NCI-H2171 treated with DMSO at 0.1 percent for 48 hours (cell line): ENCODE measurements at places on chromosomes 5 and 9.

DNA sequence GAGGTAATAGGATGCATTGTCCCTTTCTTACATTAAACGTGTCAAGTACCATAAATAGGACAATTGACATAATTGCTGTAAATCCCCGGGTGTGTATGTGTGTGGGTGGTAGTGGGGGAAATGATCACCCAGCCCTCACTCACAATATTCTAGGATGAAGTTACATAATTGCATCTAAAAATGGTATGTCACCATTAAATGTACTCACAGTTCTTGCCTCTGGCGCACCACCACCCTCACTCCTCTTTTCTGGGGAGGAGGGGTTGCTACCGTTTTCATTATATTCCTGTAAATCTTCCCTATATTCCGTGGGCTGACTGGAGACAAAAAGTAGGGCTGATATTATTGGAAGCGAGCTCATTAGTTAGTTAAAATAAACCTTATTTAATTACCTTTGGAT is 563.8 kb downstream of the TLR4 start:
- no peak for DNase-seq

DNA sequence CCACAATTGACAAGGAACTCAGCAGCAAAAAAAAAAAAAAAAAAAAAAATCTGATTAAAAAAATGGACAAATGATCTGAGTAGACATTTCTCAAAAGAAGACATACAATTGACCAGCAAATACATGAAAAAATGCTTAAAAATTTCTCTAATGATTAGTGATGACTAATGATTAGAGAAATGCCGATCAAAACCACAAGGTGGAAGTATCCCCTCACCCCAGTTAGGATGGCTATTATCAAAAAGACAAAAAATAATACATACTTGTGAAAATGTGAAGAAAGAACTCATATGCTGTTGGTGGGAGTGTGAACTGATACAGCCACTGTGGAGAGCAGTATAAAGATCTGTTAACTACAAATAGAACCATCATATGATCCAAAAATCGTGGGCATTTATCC is 245.3 kb downstream of the OSTF1 start:
- DNase-seq = no peak

DNA sequence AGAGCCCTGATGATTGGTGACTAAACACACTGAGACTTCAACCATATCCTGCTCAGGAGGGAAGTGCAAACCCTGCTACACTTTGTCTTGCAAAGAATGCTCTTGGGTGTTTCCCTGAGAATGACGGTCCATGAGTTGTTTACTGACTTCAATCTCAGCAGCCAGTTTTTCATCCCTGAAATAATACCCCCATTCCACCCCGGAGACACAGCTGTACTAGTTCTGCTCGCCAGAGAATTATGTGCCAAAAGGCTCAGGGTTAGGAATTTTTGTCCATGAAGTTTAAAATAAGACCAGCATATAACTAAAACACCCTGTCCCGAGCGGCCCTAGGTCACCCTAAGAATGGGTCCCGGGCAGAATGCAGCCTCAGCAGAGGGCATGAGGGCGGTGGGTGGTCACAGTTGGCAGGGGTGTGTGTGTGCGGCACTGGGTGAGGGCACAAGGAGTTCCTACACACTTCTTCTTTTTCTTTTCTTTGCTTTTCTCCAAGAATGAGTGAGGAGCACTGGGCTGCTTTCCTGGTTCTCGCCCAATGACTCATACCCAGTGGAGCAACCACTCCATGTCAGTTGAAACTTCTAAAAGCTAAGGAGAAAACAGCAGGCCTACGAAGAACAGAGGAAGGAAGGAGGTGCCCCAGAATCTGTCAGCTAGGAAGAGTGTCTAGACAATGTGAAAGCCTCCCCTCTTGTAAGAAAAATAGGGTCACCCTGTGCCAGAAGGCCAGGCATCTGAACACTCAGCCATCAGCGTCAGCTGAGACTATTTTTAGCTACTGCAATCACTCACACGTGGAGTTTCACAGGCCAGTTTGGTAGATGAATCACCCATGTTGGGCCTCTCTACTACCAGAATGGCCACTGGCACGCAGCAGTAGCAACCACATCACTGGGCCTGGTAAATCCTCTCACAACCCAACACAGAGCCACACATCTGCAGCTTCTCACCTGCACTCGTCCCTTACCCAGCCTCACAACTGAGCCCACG is 105.9 kb downstream of the DPYSL3 start:
- DNase-seq = no peak

- DNase-seq = no peak
Measured at GRCh38 chr9:81146684-81147337, 542.5 kb downstream of the TLE1 start.

- no peak for DNase-seq
Measured at GRCh38 chr5:100904259-100904861, 1.3 kb upstream of the ST8SIA4 start.

GRCh38 chr9:33220681-33221567 is 19.0 kb upstream of the SPINK4 start:
- DNase-seq = no peak

- DNase-seq = no peak
Measured at GRCh38 chr5:78657201-78657600, 8.6 kb upstream of the LHFPL2 start.

DNA sequence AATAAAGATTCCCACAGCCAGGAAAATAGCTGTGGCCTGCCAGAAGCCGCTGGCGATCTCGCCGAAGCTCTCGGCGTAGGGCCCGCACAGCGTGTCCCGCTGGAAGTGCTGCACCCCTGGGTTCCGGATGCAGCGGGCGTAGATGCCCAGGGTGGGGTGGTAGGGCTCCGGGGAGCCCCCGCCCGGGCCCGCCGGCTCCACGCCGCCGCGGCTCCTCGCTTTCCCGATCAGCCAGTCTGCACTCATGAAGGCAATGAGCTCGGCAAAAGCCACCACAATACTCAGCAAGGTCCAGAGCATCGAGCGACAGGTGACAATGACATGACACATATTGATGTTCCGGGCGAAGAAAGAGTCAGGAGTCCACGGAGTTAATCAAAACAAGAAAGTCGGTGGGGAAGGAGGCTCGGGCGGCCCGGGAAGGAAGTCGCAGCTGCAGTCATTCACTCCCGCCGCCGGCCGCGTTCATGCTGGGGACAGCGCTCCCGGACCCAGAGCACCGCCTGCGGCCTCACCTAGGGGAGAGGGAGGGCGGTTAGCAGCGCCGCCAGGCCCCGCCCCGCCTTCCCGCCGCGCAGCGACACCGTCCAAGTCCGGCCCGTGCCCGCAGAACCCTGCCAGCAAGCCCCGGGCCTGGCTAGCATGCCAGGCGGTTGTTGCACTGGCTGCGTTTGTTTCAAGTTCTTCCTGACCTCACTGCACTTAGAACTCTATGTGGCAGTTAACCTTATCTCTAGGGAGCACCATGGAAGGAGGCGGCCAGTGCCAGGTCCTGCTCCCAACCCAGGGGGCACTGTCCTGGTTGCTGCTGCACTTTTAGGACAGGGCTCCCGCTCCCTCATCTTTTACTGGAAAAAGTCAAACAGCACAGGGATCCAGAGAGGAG is 138.4 kb downstream of the LHFPL2 start:
- no peak for DNase-seq

GRCh38 chr5:140025736-140026135 is 17.4 kb downstream of the NRG2 start:
- DNase-seq = no peak

GRCh38 chr9:130912932-130913598 is 16.5 kb upstream of the QRFP start:
- no peak for DNase-seq

- no peak for DNase-seq
Measured at GRCh38 chr5:136086783-136087566, 45.7 kb upstream of the SMAD5 start.

DNA sequence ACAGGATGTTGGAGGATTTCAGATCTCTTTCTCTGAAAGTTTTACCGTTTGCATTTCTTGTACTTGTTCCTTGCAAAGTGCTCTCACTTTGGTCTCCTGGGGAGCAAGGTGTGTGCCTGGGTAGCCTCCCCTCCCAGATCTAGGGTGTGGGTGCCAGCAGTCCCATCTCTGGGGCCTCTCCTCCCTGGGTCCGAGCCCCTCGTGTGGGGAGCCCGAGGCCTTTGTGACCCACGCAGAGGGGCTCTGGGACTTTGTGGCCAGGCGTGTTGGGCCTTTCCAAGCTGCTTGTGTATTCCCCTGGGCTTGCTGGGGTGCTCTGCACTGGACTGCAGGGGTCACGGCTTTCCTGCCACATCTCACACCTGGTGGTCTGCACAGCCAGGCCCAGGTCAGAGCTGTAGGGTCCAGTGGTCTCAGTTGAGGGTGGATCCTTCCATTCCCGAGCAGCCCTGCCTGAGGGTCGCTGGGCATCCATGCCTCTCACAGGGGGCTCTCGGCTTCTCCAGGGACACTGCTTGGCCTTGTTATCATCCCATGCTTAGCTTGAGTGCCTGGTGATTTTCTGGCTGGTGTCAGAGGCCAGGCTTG is 96.3 kb downstream of the CACNA1B start:
- no peak for DNase-seq

DNA sequence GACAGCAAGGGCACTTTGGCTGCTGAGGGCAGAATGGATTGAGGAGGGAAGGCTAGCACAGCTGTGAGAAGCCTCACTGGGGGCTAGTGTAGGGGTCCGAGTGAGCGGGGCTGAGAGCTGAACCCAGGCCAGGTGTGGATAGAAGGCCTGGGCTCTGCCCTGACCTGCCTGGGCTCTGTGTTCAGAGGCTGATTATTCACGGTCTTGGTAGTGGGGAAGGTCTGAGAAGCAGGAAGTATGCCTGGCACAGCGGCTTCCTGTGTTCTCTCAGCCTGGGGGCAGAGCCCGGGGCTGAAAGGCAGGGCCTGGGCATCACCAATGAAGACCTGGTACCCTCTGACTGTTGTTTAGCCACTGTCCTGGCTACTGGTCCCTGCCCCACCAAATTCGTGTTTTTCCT is 136.4 kb upstream of the TBC1D2 start:
- DNase-seq = no peak

- DNase-seq = peak; percentile 3
Measured at GRCh38 chr5:179795049-179795862, 1.5 kb downstream of the LTC4S start.

GRCh38 chr5:152092580-152092979 is 167.9 kb upstream of the GLRA1 start:
- DNase-seq = no peak

DNA sequence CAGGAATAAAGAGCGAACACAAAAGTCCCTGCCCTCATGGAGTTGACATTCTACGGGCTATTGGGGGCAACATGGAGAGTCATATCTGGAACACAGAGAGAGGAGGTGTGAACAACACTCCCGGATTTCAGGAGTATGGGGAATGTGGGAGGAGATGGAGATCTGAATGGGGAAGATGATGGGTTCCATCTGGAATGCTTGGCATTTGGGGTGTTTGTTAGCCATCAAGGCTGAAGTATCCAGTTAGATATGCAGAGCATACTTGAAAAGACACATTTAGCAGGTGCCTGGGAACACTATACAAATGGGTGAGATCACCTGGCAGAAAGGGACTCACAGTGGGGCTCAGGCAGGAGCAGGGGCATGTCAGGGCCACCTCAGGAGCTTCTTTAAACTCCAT is 61.1 kb downstream of the EGFLAM start:
- DNase-seq = no peak

- DNase-seq = peak; percentile 9
Measured at GRCh38 chr5:119328753-119329602, 26.8 kb upstream of the TNFAIP8 start.

GRCh38 chr9:130034570-130034969 is 8.4 kb downstream of the FNBP1 start:
- no peak for DNase-seq

- peak; percentile 17 for DNase-seq
Measured at GRCh38 chr9:5326893-5327548, 12.7 kb downstream of the RLN1 start.

- DNase-seq = no peak
Measured at GRCh38 chr5:139543423-139543991, 17.6 kb upstream of the UBE2D2 start.

GRCh38 chr9:75147638-75148037 is 59.3 kb downstream of the OSTF1 start:
- no peak for DNase-seq

- no peak for DNase-seq
Measured at GRCh38 chr5:100424787-100425186, 110.4 kb upstream of the FAM174A start.

DNA sequence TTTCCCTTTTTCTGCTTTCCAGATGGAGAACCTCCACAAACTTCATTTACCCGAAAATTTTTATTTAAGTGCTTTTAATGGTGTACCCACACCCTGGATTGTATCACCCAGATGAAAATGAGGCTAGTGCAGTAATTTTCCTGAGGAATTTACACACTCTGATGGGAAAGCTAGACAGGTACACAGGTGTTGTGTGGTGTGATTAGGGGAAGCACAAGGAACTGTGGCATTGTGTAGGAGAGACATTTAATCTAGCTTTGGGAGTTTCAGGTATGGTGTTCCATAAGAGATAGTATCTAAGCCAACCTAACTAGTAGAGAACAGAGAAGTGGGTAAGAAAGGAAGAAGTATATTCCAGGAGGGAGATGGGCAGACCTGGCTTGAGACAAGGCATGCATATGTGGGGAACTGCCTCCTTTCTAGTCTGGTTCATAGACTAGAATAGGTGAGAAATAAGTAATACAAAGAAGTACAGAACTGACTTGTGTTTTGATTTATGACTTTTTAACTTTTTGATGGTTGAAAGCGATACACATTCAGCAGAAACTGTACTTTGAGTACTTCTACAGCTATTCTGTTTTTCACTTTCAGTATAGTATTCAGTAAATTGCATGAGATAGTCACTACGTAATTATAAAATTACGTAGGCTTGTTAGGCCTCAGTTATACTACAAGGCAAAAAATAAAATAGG is 22.9 kb upstream of the ROPN1L start:
- DNase-seq = no peak

DNA sequence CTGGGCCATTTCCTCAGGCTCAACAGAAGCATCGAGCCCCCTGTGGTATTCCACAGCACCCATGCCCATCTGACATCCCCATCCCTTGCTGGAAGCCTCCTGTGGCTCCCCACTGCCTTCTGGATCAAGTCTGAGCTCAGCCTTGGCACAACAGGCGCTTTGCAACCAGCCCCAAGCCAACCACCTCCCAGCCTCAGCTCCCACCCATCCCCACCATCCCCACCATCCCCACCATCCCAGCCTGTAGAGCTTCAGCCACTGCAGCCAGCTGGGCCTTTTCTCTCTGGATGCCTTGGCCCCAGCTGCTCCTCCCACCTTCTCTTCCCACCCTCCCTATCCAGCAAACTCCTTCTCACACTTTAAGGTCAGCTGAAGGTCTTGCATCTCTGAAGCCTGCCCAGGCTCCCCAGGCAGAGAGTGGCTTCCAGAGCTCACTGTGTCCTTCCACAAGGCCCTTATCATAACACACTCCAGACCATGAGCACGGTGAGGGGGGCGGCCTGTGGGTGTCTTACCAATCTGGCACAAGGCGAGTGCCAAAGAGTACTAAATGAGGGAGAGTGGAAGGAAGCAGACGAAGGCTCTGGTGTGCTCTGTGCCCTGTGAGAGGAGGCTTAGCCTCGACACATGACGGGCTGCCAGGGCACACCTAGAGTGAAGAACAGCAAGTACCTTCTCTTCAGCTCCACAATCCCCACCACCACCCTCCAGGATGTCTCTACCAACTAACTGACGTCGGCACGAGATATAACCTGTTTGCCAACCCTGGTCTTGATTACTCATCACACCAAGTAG is 6.5 kb downstream of the HIGD2A start:
- DNase-seq = no peak
